NCI-H1930 (cell line): ENCODE measurements at places on chromosomes 11 and 22.

- no peak for DNase-seq
Observed at GRCh38 chr22:48182846-48183805, 1420.7 kb downstream of the TBC1D22A start.

GRCh38 chr11:67731583-67731982, 57.2 kb upstream of the ALDH3B2 start:
- no peak for DNase-seq

DNA sequence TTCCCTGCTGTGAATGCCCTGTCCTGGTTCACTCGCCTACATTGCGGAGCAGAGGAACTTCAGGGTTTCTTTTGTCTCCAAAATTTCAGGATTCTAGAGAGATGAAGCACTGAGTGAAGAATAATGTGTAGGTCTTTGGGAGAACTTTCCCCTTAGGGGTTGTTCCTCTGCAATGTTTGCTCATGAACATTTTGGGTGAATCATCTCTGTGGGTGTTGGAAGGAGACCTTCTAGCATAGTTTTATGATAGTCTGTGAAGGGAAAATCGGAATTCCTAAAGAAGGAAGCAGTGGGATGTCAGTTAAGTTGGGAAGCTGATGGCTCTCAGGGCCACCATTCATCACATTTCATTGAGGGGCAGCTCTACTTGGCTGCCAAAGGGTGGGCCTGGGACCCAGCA, 64.8 kb downstream of the MIAT start:
- no peak for DNase-seq

- DNase-seq: no peak
Observed at GRCh38 chr22:25113316-25113721, 86.3 kb upstream of the CRYBB3 start.

DNA sequence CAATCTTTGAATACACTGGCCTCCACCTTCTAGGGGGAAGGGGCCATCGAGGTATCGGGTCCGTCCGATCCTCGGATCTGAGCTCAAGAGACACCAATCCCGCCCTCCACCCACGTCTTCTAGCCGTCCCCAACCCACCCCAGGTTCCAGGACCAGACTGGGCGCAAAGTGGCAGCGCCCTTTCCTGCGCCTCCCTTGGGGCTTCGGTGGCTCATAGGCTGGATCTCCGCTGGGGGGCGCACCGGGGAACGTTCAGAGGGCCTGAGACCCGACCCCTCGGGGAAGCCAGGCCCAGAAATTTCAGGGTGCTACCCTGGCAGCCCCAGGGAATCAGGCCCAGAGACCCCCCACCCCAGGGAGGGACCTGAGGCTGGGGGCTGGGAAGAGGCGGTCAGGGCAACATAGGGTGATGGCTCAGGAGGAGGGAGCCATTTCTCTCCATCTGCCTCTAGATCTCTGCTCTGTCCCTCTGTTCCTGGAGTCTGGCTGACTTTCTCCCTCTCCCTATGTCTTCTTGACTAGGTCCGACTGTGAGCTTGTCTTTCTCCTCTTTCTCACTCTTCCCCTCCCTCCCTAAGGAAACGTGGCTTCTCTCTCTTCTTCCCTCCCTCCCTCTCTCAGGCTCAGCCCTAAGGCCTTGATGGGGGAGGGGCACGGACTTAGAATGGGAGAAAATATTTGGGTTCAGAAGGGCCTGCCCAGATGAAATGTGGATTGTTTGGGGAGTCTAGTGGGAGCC, 1.1 kb downstream of the CREB3L1 start:
- no peak for DNase-seq

- no peak for DNase-seq
Observed at GRCh38 chr11:70054004-70054403, 24.1 kb upstream of the ANO1 start.

- DNase-seq: no peak
Observed at GRCh38 chr11:118697346-118697745, 17.9 kb upstream of the TREH start.

GRCh38 chr22:25563761-25564319, 635 bp upstream of the GRK3 start:
- no peak for DNase-seq

- DNase-seq: no peak
Observed at GRCh38 chr11:60809249-60809648, 24.1 kb downstream of the MS4A10 start.

DNA sequence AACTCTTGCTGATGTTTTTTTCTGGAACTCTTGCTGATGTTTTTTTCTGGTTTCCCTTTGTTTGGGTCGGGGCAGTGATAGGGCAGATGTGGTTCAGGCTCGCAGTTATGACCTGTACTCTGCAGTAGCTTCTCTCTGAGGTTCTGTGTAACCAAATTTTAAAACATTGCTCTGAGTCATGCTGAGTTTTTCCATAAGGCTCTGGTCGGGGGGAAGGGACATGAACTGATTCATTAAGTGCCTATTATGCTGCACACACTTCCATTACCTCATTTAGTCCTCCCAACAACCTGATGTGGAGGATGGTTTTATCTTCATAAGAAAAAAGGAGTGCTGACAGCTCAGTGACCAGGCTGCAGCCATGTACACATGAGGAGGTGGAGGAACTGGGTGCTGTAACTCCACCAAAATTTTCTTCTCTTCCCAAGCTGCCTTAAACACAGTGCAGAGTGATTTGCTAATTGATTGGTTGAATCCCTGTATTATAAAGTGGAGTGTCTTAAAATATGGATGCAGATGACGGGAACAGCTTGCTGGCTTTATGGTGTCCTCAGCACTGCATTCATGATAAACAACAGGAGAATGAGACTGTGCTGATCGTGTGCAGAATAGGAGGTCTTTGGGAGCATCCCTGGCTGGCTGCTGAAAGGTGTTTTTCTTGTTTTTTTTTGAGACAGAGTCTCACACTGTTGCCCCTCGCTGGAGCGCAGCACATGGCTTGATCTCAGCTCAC, 19.1 kb downstream of the TNRC6B start:
- DNase-seq: no peak

DNA sequence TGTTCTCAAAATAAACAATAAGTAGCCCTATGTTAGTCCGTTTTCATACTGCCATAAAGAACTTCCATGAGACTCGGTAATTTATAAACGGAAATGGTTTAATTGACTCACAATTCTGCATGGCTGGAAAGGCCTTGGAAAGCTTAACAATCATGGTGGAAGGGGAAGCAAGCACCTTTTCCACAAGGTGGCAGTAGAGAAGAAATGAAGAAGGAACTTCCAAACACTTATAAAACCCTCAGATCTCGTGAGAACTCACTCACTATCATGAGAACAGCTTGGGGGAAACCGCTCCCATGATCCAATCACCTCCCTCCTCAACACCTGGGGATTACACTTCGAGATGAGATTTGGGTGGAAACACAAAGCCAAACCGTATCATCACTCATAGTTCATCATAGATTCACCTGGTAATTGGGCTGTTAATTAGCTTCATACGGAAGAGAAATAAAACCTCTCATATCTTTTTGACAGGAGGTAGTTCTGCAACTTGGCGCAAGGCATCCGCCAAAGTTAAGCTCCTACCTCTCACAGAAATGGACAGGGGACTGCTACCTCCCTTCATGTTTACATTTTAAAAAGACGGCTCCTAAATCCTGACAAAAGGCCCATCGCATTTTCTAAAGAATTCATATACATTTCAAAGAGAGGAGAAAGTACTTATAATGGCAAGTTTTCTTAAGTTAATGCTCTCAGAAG, 49.0 kb downstream of the MUC15 start:
- DNase-seq: no peak

GRCh38 chr11:14499178-14499559, 442 bp downstream of the COPB1 start:
- no peak for DNase-seq

DNA sequence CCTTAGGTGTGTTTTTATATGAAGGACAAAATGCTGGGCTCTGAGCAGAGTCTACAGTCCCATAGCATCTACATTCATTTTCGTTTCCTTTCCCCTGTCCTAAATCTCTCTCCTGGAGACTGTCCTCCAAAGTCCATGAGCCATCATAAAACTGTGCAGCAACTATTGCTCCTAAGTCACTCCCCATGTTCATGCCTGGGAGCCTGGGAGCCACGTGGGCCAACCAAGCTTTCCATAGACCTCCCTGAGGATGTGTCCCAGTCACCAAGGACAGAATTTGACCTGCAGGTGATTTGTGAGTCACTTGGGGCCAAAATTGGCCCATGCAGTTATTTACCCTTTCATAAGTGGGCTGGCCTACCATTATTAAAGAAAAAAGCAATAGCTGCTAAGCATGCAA, 28.7 kb downstream of the EHF start:
- DNase-seq: no peak
